ENCODE measurements at places on chromosomes 5 and 9.

DNA sequence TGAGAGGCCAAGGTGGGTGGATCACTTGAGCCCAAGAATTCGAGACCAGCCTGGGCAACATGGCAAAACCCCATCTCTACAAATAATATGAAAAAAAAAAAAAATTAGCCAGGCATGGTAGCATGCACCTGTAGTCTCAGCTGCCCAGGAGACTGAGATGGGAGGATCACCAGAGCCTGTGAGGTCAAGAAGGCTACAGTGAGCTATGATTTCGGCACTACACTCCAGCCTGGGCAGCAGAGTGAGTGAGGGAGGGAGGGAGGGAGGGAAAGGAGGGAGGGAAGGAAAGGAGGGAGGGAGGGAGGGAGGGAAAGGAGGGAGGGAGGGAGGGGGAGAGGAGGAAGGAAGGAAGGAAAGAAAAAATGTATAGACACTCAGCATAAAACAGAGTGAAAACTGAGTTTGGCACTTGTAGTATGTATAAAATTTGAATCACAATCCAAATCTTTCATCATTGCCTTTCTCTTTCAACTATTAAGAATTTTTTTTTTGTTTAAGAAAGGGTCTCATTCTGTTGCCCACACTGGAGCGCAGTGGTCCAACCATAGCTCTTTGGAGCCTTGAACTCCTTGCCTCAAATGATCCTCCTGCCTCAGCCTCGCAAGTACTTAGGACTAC, 27.8 kb downstream of the SERINC5 start:
- no peak for DNase-seq

DNA sequence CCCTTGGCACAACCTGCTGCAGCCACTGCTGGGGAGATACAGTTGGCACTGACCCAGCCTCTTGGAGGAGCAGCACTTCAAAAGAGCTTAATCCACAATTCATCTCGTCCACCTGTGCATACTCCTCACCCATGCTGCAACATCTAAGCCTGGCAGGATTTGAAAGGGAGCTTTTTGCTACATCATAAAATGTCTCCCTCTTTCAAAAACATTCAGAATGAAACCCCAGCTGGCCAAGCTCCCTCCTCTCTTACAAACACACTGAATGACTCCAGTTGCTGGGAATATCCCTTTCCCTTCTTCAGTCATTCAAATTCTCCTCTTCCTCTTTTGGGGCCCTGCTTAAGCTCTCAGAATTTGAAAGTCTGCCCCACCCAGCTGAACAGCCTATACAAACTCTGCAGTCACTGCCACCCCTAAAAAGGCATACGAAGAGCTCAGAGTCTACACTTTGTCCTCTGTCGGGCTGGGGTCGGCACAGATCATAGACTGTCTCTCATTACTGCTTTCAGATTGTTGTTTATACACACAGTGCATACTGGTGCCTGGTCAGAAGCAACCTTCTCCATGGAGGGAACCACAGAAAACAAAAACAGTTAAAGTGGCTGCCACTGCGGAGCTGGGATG, 8.8 kb upstream of the C5orf15 start:
- no peak for DNase-seq

GRCh38 chr9:114029311-114030170, 48.6 kb downstream of the AMBP start:
- DNase-seq = no peak

GRCh38 chr5:130286971-130287370, 382.7 kb downstream of the CHSY3 start:
- DNase-seq = no peak

DNA sequence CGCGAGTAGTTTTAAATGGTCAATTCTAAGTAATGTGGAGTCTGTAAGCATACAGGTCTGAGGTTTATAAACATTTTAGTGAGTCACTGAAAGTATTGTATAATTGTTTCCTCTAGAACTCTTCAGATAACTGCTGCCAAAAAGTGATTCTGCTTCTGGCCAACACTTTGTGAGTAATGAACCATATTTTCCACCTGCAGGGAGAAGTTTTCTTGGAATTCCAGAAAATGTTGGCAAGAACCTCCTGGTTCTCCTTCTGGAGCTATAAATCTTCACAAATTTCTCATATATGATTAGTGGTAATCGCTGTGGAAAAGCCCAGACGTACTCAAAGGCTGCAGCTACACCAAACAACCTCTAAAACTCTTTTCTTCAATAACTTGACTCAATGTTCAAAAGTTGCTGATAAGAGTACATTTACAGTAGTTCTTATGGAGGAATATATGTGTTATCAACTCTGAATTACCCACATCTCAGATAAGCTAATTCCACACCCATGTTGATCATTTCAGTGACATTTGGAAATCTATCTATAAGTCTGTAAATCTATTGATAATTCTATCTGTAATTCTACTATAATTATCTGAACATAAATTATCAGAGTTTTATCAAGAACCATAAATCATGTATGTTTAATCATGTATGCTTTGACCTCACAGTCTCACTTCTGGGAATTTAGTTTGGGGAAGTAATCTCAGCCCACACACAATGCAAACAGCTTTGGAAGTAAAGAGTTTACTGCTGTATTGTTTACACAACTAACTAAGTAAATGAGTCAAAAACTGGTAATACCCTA, 74.1 kb downstream of the FNBP1 start:
- no peak for DNase-seq

DNA sequence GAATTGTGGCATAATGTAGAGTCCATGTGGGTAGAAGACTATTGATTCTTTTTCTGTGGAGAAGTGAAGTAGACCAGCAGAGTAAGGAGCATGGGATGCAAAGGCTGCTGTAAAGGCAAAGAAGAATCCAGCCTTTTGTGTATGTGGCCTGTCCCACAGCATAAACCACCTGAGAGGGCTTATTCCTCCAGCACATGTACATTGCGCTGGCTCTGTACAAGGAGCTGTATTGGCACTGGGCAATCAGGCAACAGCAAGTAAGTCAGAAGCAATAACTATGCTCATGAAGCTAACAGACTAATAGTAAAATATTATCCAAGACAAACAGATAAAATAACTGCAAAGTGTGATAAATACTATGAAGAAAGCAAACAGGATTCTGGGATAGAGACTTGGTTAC, 86.2 kb downstream of the LURAP1L start:
- DNase-seq = no peak

GRCh38 chr5:91072881-91073280, 310.2 kb downstream of the ARRDC3 start:
- DNase-seq = no peak

- DNase-seq = no peak
Observed at GRCh38 chr9:124455820-124456219, 5.6 kb downstream of the ADGRD2 start.

DNA sequence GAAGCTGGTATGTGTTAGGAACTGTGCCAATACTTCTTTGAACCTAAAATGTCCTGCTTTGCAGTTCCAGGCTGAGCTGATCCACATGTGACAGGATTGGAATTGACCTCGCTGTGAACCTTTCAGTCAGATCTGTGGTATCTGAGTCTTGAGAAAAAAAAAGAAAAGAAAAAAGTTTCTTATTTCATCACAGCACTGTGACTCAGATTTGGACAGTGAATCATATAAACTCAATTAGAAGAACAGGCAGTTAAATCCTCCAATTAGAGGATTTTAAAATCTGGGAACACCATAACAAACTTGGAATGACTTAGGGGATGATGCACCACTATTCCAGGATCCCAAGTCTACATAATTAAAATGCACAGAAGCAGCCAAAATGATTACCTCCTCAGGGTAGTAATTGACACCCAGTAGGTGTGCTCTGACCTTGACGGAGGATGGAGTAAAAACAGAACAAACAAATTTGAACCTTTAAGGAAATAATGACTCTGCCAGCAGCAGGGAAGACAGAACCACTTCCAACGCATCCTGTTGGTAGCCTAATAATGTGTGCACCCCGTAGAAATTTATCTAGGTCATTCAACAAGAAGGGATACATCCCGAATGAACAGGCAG, 57.8 kb upstream of the RAI14 start:
- DNase-seq = no peak

- DNase-seq = no peak
Observed at GRCh38 chr5:154442801-154443200, 3.0 kb upstream of the SAP30L start.

DNA sequence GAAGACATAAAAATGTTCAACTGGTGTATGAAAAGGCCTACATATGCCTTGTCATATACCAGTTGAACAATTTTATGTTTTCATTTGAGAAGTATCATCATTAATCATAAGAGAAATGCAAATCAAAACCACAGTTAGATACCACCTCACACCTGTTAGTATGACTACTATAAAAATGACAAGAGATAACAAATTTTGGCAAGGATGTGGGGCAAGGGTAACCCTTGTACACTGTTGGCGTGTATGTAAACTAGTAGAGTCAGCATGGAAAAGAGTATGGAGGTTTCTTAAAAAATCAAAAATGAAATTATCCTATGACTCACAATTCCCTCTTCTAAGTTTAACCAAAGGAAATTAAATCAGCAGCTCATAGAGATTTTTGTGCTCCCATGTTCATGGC, 250.4 kb upstream of the ST8SIA4 start:
- DNase-seq = no peak

DNA sequence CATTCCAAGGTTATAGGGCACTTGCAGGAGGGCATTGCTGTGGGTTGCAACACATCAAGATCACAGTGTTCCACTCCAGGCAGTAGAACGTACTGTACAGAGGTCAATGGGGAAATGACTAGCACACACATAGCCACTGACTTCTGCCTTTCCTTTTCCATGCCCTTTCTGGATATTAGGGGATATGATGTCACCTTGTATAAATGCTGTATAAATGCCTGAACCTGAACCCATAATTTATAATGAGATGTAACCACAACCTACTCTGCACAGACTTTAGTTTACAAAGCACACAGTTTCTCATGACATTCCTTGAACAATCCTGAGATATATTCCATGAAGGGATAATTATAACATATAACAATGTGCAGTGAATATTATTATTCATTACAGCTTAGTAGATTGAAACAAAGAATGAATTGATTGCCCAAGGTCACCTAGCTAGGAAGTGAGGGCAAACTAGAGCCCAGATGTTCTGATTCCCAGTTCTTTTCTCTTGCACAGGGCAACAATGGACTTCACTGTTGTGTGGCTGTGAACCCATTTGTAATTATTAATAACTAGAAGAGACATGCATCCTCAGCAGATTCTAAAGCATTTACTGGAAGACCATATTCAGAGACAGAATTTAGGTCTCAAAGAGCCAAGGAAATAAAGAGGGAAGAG, 5.6 kb upstream of the ABLIM3 start:
- DNase-seq = no peak

GRCh38 chr5:53261245-53261644, 151.7 kb upstream of the MOCS2 start:
- DNase-seq = no peak

DNA sequence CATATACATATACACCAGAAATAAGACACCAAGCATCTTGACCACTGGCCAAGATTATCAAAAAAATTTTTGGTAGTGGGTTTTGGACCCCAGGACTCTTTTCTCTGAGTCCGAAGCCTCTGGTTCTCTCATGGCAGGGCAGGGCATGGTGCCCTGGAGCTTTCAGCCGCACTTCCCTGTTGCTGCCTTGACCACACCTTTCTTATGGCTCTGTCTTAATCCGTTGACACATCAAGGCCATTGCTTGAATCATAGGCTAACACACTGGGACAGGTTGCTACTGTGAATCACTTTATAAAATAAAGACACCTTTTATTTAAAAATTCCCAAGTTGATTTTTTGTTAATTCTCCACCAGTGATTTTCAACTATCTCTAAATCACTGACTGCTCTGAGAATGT, 45.4 kb upstream of the CAST start:
- DNase-seq = no peak
